Stimulated activated CD8-positive, alpha-beta memory T cell treated with anti-CD3 and anti-CD28 coated beads, Interleukin-2, amount 100 ng/mL, for 1 hour (primary cell): ENCODE measurements at places on chromosomes 3 and 15.

- DNase-seq, result no peak
Observed at GRCh38 chr3:50673931-50674330, 796 bp upstream of the DOCK3 start.

DNA sequence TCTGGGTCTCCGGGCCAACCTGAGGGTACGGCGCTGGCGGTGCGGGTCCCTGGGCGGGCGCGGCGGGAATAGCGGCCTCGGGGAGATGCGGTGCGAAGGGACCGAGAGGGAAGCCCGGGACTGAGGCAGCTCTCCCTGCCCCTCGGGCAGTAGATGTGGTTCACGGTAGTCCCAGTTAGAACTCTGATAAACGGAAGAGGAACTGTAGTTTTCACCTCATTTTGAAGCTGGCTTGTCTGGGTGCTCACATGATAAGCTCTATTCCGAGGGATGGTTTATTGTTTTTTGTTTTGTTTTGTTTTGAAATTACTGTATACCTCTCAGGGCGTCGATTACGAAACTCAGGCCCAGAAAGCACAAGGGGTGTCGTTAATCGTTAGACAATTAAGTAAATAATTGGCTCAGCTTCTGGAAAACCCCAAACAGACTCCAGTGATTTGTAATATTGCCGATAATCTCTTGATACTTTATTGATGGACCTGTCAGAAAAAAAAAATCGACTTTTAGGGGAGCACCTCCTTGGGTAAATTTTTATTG is 413 bp downstream of the NUSAP1 start:
- no peak for DNase-seq

DNA sequence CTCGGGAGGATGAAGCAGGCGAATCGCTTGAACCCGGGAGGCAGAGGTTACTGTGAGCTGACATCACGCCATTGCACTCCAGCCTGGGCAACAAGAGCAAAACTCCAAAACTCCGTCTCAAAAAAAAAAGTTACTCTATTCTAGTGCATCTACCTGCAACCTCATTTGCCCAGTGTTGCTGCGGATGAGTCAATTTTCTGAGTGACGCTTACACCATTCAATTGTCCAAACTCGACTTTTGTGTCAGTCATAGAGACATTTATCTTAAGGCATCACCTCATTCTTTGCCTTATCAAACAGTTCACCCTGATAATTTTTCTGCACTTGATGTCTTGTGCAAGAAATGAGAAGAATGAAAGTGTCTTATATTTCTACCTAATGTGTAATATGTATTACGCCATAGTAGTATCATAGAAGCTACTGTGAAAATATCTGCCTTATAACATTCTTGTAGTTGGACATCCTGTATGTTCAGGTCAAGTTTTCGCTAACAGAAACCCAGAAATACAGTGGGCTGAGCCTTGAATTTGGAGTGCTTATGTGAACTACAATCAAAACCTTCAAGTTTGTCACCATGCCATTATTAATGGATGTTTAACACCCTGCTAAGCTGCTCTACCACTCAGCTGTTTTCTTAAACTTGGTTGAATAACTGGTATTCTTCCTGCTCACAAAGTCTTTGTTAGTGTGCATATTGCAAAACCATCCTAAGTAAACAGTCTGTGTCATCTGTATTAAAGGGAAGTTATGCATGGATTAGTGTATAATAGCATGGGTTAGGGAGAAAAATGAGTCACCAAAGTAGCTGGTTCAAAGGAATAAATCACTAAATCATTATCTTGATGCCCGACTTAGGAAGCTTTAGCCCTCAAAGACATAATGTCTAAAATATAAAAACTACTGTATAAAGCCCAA is 531.0 kb upstream of the NR2F2 start:
- DNase-seq, result no peak

DNA sequence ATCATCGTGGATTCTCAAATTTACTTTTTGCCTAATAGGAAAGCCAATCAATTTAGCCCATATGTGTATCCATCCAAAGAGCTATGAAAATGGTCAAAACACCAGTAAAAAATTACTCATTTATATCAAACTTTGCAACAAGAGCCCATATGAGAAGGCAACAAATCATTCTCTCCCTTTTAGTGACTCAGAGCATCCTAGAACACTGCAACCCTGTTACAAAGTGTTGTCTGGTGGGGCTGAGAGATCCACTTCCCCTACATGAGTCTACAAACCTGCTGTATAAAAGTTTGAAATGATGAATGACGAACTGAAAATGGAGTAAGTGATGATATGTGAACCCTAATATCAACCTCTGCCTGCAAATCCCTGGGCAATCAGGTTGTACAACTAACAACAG is 23.3 kb downstream of the PDZRN3 start:
- no peak for DNase-seq

- DNase-seq, result no peak
Observed at GRCh38 chr15:63600001-63600615, 2.9 kb downstream of the FBXL22 start.

- DNase-seq, result no peak
Observed at GRCh38 chr15:68152342-68152741, 52.8 kb downstream of the CALML4 start.

GRCh38 chr15:33639456-33639855 is 328.7 kb downstream of the RYR3 start:
- no peak for DNase-seq

- DNase-seq, result no peak
Observed at GRCh38 chr3:119300991-119301391, 6.8 kb downstream of the ARHGAP31 start.

- DNase-seq, result no peak
Observed at GRCh38 chr3:51703068-51703760, 3.7 kb upstream of the GRM2 start.

DNA sequence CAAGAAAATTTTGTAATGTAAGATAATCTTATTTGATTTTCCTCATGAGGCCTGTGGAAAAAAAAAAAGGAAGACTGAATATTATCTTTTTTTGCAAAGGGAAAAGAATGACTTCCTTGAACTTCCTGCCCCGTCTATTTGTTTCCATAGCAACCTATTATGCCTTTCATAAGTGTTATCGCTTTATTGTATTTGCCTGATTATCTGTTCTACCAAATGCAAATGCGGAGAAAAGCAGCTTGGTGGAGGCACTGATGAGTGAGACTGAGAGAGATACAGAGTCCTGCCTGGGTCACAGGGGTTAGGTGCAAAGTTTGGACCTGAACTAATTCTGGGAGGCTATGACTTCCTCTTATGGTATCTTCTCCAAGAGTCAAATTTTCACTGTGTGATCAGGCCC is 334.0 kb upstream of the KCNMB2 start:
- no peak for DNase-seq

DNA sequence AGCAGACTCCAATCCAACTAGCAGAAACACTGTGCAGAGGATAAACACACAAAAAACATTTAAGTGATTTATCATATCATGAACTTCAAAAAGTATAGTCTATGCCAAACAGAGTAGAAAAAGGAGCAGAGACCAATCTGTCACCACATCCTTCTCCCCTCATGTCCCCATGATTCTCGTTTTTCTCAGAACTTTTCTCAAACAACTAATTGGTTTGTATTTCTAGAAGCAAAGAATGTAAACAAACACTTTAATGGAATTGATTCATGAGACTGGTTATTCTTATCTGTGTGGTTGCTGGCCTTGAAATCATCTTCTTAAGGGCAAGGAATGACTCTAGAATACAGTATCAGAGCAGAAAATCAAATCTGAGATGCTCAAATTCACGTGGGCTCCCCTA is 294.2 kb upstream of the THBS1 start:
- DNase-seq, result no peak

DNA sequence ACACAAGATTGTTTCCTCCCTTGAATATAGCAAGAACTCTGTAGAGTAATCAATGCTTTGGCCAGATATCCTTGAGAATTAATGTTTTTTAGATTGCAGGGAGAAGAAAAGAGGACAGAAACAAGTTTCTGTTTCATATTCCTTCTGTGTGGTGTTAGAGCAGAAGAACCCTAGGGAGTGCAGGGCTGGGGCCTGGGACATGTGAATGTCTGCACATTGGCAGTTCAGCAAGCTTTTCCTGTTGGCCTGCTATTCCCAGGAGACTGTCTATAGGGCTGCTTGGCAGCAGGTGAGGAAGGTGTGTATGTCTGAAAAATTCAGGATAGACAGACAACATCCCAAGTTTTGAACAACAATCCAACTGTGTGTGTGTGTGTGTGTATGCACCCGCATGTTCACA is 13.6 kb upstream of the CNBP start:
- DNase-seq, result no peak

GRCh38 chr15:72116731-72117485 is 1.0 kb downstream of the MYO9A start:
- DNase-seq, result peak; percentile 0

- no peak for DNase-seq
Observed at GRCh38 chr3:188712248-188712924, 459.4 kb upstream of the TPRG1 start.

DNA sequence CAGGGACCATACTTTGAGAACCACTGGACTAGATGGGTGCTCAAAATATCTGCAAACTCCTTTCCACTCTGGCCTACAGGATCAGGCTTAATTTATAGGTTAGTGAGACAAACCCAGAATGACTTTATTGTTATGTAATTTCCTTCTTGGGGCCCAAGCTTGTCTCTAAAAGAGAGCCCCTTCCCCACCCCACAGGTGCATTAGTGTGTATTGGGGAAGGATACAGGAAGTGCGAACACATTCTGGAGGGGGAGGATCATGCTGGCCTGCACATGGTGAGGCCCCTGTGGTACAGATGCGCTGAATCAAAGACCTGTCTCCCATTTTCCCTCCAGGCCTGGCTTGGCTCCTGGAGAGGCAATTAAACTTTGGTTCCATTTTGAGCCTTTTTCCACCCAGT is 273.0 kb upstream of the LRTM1 start:
- DNase-seq, result no peak

- DNase-seq, result no peak
Observed at GRCh38 chr3:5616873-5617272, 429.4 kb downstream of the EDEM1 start.

DNA sequence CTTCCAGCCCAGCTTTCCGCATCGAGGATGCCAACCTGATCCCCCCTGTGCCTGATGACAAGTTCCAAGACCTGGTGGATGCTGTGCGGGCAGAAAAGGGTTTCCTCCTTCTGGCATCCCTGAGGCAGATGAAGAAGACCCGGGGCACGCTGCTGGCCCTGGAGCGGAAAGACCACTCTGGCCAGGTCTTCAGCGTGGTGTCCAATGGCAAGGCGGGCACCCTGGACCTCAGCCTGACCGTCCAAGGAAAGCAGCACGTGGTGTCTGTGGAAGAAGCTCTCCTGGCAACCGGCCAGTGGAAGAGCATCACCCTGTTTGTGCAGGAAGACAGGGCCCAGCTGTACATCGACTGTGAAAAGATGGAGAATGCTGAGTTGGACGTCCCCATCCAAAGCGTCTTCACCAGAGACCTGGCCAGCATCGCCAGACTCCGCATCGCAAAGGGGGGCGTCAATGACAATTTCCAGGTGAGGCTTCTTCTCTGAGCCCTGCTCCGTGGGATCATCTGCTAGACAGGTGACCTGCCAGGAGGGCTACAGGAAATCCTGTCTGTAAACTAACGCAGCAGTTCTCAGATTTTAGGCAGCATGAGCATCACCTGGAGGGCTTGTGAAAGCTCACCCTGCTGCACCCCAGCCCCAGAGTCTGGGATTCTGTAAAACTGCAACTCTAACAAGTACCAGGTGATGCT is 1.6 kb downstream of the THBS1 start:
- no peak for DNase-seq

GRCh38 chr15:39413558-39413957 is 167.3 kb upstream of the THBS1 start:
- DNase-seq, result no peak

GRCh38 chr3:140097874-140098635 is 163.1 kb downstream of the CLSTN2 start:
- DNase-seq, result no peak

DNA sequence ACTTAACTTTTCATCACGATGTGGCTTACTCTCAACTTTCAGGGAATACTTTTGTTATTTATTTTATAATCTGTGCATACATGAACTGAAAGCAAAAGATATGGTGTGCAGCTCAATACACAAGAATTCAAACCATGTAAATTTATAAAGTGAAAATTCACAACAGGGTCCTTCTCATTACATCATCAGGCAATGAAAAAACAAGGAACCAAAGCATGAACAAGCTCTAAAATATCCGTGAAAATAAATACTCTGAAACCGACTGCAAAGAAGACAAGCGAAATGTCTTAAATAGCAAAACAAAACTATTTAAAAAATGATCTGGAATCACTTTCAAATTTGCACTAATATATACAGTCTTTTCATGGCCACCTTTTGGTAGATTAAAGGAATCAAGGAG is 28.9 kb downstream of the GNB5 start:
- no peak for DNase-seq

GRCh38 chr3:58697561-58697960 is 31.0 kb upstream of the FAM3D start:
- DNase-seq, result no peak

DNA sequence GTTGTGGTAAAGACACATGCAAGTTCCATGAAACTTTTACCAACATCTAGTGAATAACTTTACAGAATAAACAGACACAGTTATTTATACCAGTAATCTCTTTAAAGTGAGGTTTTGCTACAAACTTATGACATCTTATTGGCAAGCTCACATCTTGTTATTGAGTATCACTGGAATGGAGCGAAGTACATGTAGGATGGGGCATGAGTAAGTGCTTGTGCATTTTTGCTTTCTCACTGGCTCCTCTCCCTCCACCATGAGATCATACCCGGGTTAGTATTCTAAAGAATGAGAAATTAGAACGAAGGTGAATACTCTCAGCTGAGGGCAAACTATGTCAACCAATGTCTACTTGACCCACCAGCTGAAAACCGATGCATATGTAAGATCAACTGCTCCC is 193.3 kb upstream of the ZNF717 start:
- DNase-seq, result no peak

GRCh38 chr15:72796515-72797337 is 13.2 kb upstream of the ADPGK start:
- no peak for DNase-seq

GRCh38 chr3:30107531-30107930 is 498.9 kb upstream of the TGFBR2 start:
- no peak for DNase-seq

- DNase-seq, result no peak
Observed at GRCh38 chr3:127722091-127722784, 49.5 kb downstream of the ABTB1 start.

- DNase-seq, result no peak
Observed at GRCh38 chr3:1532935-1533606, 440.2 kb downstream of the CNTN6 start.

- no peak for DNase-seq
Observed at GRCh38 chr3:171345107-171345843, 114.9 kb downstream of the TNIK start.

DNA sequence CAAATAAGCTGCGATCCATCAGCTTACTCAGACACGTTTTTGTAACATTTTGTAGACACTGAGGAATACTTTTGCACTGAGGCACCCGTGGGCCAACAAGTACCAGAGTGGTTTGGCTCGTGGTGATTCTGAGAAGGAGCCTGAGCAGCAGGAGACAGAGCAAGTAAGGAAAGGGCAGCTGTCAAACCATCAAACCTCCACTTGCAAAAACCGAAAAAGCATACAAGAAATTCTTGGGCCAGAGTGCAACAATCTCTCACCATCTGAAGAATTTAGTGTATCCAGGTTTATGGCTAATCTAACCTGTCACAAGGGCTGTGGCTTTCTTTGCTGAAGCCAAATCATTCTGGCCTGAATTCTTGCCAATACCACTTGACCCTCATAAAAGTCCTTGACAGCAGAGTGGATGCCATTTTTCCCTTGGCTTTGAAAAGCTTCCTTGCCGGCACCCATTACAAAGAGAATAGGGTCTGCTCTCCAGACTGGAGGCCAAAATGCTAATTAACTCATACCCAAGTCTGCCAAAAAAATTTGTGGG is 56.7 kb downstream of the MYO1E start:
- no peak for DNase-seq

- DNase-seq, result no peak
Observed at GRCh38 chr3:43155464-43156121, 49.7 kb upstream of the POMGNT2 start.
